ENCODE measurements at places on chromosomes 7 and 10.

- no peak for DNase-seq
These were observed 831 bp upstream of the PFKP start for GRCh38 chr10:3066317-3067117.

DNA sequence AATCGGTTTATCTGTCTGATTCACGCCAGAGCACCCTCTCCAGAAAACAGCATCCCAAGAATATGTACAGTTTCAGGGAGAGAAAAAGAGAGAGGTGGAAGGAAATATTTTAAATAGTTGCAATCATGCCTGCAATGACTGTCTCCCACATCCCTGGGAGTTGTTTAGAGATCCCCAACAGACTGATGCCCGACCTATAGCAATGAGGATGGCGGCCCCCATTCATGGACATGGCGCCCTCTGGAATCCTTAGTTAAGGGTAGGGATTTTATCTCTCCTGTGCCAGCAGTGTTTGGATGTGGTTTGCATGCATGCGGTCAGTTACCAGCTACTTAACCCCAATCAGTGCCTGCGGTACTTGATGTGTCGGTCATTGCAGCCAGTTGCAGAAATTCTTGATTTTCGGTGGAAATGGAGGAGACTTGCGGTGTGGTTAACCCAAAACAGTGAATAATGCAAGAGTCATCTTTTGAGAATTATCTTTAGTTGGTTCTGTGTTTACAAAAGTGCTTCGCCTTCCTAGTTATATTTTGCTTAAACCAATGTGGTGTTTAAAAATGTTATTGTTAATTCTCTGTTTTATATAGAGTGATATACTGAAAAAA is 186.0 kb upstream of the TCF7L2 start:
- DNase-seq, result no peak

DNA sequence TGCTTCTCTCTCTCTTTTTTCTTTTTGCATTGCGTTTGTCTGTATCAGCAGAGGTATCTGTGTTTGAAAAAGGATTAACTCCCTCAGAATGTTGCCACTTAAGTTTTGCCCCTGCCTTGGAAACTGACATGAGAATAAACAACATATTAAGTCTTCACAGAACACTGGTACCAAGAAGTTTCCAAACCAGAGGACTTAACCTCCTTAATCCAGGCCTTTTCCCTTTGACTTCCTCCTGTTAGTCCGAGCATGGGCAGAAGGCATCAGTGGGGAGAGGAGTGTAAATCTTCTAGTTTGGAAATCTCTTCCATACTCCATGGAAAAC is 681.4 kb downstream of the LRMDA start:
- DNase-seq, result no peak

- DNase-seq, result no peak
These were observed 31.2 kb upstream of the ZNF438 start for GRCh38 chr10:31062856-31063255.

DNA sequence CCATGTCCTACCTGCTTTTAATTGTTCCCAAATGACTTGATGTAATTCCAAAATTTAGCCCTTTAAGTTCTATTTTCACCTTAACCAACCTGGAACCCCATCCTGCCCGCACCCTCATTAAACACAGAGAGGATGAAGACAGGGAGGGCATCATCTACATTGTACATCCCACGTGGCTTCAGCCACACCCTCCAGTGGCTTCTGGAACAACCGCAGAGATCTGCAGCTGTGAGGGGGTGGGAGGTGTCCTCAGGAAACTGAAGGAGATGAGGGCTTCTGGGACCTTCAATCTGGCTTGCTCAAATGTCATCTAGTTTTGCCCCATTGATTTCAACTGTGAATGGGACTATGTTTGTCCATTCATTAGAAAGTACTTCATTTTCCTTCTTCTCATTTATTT is 39.0 kb downstream of the AKR1B1 start:
- no peak for DNase-seq

DNA sequence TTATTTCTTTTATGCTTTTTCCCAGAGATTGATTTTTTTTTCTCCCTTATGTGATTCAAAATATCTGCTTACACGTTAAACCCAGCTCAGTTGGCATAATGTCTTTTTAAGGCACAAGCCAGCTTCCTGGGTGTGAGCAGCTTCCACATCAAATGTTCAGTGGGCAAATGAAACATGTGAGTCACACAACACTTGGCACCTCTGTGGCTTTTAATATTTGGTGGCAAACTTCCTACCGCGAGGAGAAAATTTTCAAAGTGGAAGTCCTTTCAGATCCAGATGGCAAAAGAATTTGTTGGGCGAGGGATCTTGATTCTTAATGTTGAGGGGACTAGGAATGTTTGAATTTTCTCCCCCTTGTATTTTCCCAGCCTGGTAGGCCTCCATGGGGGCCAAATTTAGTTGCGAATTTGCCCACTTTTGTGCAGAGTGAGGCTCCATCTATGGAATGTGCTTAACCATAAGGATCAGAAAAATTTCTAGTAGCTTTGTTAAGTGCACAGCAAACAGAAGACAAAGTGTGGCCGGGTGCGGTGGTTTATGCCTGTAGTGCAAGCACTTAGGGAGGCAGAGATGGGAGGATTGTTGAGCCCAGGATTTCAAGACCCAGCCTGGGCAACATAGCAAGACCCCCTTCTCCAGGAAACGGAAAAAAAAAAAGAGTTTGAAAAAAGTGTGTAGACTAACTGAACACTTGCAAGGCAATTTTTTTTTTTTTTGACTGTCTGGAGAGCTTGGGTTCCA is 31.0 kb downstream of the CUX1 start:
- DNase-seq, result no peak

All from NCI-H1930 (cell line).